ENCODE measurements at places on chromosomes 5 and 9.

DNA sequence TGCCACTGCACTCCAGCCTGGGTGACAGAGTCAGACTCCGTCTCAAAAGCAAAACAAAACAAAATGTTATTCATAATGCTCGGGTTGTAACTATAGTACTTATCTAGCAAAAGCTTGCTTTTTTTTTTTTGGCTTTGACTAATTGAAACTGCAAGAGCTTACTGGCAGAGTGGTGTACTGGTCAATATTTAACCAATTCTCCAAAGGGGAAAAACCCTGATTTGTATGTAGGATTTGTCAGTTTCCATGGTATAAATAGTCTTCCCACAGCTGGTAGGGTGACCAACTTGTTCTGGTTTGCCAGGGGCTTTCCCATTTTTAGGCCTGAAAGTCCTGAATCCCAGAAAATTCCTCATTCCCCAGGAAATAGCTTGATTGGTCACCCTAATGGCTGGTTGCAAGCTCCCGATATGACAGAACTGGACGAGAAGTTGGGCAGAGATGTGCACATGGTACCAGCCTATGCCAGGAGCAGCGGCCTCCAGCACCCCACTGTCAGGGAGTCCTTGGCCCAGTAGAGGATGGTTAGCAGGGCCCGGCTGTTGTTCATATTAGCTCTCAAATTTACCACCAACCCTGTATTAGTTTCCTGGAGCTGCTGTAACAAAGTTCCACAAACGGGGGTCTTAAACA is 58.0 kb downstream of the FXN start:
- DNase-seq: no peak

DNA sequence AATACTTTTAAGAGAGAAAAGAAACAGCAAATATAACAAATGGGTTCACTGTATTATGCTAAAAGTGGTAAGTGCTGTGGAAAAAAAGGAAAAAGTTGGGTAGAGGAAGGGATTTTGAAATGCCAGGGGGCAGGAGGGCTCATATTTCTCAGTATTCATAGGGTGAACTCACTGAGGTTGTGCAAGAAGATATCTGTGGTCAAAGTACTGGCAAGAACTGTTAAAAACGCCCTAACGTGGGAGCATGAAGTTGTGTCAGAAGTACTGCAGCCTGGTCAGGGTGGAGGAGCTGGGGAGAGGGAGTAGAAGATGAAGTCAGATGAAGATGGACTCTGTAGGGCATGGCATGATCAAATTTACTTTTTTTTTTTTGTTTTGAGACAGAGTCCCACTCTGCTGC is 31.2 kb upstream of the SLC28A3 start:
- peak; percentile 63 for DNase-seq

GRCh38 chr5:12624776-12625560 is 720.7 kb upstream of the CTNND2 start:
- no peak for DNase-seq

DNA sequence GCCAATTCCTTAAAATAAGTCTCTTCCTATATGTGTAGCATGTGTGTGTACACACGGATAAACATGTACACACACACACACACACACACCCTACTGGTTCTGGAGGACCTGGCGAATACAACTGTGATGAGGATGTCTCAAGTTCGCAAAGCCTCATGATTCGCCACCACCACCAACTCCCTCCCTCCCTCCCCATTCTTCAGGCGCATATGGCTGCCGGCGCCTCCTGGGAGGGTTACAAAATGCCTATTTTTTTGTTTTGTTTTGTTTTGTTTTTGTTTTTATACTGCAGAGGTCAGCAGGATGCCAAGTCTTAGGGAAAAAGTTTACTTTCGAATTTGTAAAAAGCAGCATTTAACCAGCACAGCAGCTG is 88.0 kb downstream of the DAP start:
- no peak for DNase-seq

DNA sequence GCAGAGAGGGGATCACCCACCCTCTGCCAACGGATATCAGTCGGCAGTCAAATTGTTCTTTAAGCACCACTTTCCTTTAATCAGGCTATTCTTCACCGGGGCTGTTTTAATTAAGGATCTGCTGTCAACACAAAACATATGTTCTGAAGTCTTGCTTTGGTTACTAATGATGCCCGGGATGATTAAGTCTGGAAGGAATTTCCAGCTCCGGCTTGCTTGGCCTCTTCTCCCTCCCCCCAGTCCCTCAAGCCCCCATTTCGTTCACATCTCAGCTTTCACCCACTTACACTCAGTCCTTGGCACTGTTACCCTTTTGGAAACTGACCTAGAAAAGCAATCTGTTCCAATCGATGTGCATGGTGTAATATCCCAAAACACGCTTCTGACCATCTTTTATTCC is 74.7 kb downstream of the MSX2 start:
- DNase-seq: no peak

DNA sequence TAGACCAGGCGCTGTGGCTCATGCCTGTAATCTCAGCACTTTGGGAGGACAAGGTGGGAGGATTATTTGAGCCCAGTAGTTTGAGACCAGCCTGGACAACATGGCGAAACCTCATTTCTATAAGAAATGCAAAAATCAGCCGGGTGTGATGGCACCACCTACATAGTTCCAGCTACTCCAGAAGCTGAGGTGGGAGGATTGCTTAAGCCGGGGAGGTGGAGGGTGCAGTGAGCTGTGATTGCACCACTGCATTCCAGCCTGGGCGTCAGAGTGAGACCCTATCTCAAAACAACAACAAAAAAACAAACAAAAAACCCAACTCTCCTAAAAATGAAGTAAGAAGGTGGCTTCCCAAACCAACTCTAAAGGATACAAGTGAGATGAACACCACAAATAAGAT is 23.0 kb downstream of the IARS1 start:
- no peak for DNase-seq

GRCh38 chr5:93793159-93793781 is 51.9 kb upstream of the POU5F2 start:
- DNase-seq: no peak

GRCh38 chr5:159784993-159785392 is 131.3 kb upstream of the ADRA1B start:
- DNase-seq: no peak

- DNase-seq: no peak
Measured at GRCh38 chr5:39629946-39630345, 205.2 kb upstream of the DAB2 start.

DNA sequence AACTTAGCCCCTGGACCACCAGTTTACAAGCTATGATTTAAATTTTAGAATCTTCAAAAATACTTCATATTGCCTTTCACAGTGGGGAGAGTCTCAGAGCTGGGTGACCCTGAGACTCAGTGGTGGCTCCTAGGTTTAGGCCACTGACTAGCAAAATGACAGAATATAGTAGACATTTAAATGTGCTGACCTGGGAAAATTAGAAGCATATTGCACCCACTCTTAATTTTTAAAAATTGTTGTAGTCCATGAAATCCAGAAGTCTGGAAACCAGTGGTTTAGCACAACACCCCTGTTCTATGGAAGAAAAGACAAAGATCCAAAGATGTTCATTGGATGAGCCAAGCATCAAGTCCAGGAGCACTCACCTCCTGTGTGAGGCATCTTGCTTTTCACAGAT is 75.0 kb upstream of the PAPPA start:
- no peak for DNase-seq

GRCh38 chr5:112854651-112855050 is 6.4 kb upstream of the SRP19 start:
- no peak for DNase-seq

DNA sequence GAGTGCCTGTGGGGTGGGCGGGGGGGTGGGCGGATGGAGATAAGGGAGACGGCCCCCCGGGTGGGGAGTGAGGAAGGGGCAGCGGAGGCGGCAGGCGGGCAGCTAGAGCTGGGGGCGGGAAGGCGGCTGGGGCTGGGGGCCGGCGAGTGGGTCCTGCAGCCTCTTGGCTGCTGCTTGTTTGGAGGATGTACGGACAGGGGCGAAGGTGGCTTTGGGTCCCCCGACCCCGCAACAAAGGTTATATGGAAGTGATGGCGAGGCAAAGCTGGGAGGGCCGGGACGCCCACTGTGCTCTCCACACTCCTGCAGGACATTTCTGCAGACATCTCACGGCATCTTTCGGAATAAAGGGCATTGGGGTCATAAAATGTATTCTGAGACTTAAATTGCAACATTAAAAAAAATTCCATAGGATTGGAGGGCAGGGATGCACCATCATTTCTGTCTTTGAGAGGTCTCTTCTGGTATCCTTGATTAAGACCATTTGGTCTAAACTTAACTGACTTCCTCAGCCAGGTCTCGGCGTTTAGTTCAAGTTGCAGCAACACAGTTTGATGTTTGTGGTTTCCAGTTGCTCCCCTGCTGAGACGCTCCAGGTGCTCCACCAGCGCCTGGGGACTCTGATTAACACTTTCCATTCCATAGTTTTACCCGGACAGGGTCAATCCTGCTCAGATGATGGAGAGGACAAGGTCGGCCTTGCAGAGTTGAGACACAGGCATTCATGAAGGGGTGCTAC is 101.6 kb upstream of the SSBP2 start:
- DNase-seq: no peak

DNA sequence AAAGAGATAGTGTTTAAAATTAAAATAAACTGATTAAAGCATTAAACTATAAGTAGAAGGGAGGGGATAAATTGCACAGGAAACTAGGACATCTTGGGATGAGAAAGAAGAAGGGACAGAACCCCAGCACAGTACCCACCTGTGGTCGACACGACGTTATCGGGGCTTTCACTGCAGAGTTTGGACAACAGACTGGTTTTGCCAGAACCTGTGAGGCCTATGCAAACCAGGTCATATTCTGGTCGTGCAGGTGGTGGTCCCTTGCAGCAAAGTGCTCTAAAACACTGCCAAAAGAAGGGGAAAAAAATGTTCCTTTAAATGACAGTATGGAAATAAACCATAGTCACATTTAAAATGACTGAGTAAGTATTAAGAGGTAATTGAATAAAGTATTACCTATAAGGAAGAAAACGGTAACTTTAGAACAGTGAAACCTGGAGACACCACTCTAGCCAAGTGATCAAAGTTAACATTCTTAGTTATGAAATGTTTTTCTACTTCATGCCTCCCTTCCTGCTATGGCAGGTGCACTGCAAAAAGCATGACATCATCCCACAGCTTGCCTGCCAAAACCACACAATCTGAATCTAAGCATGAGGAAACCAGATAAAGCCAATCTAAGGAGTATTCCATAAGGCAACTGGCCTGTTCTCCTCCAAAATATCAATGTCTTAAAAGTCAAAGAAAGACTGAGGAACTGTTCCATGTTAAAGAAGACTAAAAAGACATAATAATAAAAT is 138.6 kb downstream of the ARL15 start:
- DNase-seq: no peak

GRCh38 chr9:131020862-131021261 is 11.9 kb downstream of the LAMC3 start:
- DNase-seq: no peak

- peak; percentile 72 for DNase-seq
Measured at GRCh38 chr5:169302491-169303118, 1.7 kb upstream of the SLIT3 start.

DNA sequence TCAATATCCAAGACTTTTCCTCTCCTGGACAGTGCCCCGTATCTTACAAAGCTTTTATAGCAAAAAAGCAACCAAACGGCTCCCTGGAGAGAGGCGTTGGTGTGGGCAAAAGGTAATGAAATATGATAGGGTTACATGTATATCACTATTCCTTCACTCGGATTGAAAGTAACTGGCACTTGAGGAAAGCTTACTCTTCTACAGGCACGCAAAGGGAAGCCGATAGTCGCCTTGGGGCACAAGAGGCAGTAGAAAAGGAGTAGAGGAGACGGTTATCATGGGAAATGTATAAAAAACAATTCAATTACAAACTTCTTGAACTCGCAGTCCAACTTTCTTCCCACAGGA is 1.1 kb downstream of the DIAPH1 start:
- no peak for DNase-seq

DNA sequence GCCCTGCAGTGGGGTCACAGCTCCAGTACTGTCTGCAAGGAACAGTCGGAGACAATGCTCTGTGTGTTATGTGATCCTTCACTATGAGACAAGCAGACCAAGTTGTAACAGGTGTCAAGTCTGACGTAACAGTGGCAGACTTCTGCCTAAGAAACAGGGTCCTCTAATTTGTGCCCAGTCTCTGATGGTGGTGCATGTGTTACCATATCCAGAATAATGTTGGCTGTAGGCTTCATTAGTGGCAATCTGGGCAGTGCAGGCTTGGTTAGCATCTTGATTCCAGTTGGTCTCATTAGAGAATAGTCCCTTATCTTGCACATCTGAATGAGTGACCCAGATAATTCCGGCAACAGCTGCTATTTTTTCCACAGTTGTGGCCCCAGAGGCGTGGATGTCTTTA is 33.8 kb downstream of the ZNF131 start:
- DNase-seq: no peak

- no peak for DNase-seq
Measured at GRCh38 chr9:108311745-108312144, 544.0 kb downstream of the ACTL7B start.

- no peak for DNase-seq
Measured at GRCh38 chr9:84224246-84224645, 116.3 kb downstream of the SLC28A3 start.

DNA sequence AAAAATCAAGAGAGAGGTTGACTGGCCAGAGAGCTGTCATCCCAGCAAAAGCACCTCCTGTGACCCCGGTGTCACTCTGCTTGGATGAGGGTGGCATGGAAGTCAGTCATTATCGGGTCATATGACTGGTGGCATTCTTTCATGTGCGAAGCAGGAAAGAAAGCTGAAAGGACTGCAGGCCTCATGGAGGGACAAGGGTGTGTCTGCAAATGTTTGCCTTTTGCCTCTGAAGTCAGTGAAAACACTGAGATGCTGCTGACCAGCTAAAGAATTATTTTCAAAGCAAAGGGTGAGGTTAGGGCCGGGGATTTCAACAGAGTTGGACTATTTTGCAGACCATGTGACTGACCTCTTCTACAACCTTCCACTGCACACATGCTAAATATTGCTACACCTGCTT is 298.3 kb downstream of the CSNK1G3 start:
- DNase-seq: no peak

DNA sequence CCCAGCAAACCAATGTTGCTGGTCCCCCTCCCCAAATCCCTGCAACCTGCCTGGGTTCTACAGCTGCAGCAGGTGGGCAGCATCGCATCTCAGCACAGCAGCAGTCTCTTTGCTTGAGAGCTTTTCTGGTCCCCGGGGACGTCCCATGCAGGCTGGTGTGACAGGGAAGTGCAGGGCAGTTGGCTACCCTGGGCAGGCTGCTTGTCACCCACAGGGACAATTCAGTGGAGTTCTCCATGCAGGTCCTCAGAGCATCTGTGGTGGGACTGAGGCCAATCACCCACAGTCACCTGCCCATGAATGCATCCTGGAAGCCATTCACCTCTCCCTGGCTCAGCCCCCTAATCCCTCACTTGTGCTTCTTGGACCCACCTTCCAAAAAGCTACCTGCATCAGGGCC is 43.9 kb upstream of the SEMA4D start:
- no peak for DNase-seq

Measured in breast epithelium (tissue), 4 donors.